Muscle of arm (tissue), 14 donors: ENCODE measurements at places on chromosomes 1 and 21. TPM values are rescaled to one million over a fixed set of nuclear protein-coding genes. Genes with fewer than 3 reads are reported as not detected.
A peak's percentile ranks its signal among the peaks of the same experiment; 100 is the strongest.

DNA sequence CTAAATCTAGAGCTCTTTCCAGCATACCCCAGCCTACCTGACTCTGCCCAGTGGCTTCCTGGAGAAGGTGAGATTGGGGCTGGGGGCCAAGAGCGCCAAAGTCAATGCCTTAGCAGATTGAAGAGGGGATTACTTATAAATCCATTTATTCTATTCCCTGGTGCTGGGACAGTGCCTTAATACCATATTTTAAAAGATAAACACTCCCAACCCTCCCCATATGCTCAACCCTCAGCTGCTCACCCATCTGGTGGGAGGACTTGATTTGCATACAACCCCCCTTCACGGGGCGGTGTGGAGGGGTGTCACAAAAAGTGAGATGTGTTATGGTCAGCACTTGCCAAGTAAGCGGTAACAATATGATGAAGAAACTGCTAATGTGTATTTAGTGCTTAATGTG, 3.2 kb upstream of the DISP3 start:
- DNase-seq: no peak

DNA sequence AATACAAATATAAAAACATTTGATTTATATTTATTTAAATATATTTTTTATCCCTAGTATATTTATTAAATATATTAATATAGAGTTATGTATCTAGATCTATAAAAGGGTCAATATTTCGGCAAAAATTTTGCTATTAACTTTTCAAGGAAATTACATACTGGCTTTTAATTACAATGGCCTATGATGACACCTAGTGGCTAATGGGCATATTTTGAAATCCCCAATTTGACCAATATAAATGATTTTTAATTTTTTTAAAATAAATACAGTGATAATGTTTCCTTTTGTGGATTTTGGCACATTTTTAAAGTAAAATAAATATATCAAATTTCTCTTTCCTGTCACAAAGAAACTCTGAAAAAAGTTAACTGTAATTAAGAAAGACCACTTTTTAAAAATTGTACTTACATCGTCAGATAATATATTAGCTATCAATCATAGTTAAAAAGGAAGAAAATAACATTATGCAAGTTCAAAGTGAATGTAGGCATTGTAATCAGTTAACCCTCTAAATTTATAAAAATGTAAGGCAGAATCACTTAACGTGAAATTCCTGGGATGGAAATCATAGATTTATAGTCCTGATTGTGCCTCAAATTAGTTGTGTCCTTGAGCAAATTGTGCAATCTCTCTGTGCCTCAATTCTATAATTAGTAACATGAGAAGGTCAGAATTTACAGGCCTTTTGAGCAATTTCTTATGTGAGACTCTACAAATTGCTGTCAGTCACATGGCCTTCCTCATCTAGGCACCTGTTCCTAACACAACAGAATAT, 25.6 kb upstream of the RGS13 start:
- DNase-seq: no peak

DNA sequence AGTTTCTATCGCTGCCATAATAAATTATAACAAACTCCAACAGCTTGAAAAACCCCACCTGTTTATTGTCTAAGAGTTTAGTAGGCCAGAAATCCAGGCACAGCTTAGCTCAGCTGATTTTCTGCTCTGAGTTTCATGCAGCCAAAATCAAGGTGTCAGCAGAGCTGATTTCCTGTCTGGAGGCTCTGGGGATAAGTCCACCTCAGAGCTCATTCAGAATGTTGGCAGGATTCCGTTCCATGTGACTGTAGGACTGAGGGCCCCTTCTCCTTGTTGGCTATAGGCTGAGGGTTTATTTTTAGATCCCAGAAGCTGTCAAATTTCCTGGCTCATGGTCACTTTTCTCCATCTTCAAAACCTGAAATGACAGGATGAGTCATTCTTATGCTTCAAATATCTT, 91.6 kb upstream of the CHODL start:
- DNase-seq: peak; percentile 53

- DNase-seq: no peak
These were observed 147.8 kb upstream of the MAGI3 start for GRCh38 chr1:113242481-113242880.

DNA sequence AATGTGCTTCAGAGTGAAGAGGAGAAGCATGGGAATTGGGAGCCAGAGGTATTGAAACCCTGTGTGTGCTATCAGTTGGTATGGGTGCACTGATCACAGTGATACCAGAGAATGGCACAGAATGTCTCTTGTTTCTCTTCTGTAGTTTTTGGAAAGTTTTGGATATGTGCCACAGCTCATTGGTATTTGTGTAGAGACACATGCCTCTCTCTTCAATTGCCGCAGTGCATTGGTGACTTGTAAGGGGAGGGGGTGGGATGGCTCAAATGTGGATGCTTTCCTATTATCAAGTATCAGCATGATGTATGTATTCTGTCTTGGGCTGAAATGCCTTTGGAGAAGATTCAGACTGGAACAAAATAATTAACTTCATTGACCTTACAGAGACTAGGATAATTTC, 101.0 kb downstream of the HMCN1 start:
- no peak for DNase-seq

GRCh38 chr1:154263465-154264332, 8.7 kb upstream of the HAX1 start:
- no peak for DNase-seq

- DNase-seq: no peak
These were observed 100.6 kb downstream of the KCND3 start for GRCh38 chr1:111888740-111889376.

- DNase-seq: no peak
These were observed 71.7 kb upstream of the SIM2 start for GRCh38 chr21:36627242-36627641.

Gene RPE65
- polyA plus RNA-seq: not detected

Gene ZFP69
- 5.7 TPM for polyA plus RNA-seq

Gene OR2L3
- not detected for polyA plus RNA-seq

Gene FAM110D
- 0.82 TPM for polyA plus RNA-seq
